ENCODE measurements at places on chromosomes 3 and 15.

GRCh38 chr3:69411346-69411745 is 25.5 kb upstream of the FRMD4B start:
- DNase-seq = no peak

GRCh38 chr3:43345877-43346276 is 59.5 kb downstream of the SNRK start:
- no peak for DNase-seq

DNA sequence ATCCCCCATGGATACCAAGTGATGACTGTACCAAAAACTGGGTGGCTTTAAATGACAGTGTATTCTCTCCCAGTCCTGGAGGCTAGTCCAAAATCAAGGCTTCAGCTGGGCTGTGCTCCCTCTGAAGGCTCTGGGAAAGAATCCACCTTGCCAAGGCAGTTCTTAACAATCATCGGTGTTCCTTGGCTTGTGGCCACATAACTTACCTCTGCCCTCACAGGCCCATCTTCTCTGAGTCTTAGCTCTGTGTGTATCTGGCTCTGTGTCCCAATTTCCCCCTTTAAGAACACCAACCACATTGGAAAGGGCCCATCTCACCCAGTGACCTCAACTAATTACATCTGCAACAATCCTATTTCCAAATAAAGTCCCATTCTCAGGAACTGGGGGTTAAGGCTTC is 503.0 kb upstream of the PROK2 start:
- DNase-seq = no peak

GRCh38 chr15:57327985-57328471 is 48.3 kb upstream of the CGNL1 start:
- no peak for DNase-seq

DNA sequence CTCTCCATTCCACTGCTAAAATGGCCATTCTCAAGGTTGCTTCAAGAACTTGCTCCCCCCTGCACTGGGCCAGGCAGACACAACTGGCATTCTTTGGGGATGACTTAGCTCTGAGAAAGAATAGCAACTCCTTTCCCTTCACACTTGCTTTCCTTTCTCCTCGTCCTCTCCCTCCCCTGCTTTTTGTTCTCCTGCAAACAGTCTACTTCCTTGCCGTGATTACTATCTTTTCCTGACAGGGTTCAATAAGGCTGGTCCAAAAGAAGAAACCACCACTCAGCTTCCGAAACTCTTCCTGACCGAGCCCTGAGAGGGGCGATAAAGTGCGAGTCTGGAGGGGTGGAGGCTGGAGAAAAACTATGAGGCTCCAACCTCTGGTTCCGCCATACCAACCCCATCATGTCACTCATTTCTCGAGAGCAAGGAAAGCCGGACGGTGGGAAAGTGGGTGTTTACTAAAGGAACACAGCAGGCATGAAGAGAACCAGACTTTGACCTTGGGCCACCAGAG is 5.0 kb downstream of the AMOTL2 start:
- no peak for DNase-seq

DNA sequence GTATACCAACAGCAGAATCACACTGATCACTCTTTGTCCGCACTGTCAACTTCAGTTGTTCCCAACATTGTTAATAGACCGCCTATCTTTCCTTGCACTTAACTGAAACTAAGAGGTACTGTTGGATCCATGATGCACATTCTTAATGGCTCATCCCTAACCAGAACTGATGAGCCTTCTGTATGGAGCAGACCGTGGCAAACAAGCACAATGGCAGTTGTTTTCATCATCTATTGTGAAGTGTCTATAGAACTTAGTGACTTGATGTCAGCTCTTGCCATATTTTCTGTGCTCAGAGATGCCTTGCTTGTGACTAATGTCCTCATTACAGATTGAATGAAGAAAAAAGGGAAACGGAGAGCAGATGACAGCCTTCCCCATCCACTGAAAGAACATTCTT is 347.4 kb downstream of the NLGN1 start:
- no peak for DNase-seq

DNA sequence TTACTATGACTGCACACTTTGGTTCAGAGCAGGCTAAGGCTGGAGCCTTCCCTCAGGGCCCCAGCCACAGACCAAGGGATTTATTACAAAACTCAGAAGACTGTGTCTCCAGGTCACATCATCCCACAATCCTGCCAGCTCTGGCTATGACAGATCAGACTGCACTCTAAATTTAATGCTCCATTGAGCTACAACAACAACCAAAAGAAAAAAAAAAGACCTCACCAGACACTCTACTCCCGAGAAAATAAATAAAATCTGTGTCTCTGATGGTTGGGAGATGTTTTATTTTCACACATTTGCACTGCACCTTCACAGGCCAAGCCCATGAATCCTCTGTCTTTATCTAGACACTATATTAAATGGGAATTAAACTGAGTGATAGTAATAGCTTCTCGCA is 50.8 kb upstream of the CTNNB1 start:
- no peak for DNase-seq

- no peak for DNase-seq
Measured at GRCh38 chr15:79314811-79315210, 3.9 kb downstream of the TMED3 start.

All from NCI-H1092 (cell line).